ENCODE measurements at places on chromosomes 11 and 22.

DNA sequence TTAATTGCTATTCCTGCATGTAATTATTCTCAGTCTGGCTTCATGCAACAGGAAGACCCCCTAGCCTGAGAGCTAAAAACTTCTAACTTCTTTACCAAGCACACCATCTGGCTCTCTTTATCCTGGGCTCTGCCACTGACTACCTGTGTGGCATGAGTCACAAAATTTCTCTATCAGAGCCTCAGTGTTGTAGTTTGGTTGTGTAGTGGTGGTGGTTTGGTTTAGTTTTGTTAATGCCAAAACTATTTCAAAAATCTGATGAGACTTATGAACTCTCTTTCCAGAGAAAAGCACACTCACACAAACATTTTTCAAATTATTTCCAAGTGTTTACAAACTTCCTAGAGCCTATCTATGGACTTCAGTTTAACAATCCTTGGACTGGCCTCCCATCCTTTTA is 7.5 kb upstream of the IL17RA start:
- DNase-seq: no peak

- no peak for DNase-seq
Observed at GRCh38 chr22:35950262-35950661, 78.4 kb downstream of the RBFOX2 start.

- DNase-seq: no peak
Observed at GRCh38 chr22:43642319-43643206, 169.5 kb downstream of the EFCAB6 start.

DNA sequence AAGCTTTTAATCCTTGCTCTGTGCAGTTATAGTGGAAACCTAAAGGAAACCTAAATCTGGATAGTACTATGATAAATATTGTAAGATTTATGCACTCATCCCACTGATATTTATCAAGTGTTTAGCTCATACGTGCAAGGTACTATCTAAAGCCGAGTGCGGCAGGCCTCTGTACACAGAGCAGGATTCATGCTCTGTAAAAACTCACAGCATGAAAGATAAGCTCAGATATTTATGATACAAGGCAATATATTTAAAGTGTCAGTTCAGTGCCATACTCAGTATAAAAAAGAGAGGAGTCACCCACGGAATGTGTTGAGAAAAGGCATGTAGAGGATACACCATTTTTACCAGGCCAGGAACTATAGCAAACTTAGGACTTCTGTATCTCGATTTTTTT is 66.2 kb downstream of the MAML2 start:
- DNase-seq: no peak

DNA sequence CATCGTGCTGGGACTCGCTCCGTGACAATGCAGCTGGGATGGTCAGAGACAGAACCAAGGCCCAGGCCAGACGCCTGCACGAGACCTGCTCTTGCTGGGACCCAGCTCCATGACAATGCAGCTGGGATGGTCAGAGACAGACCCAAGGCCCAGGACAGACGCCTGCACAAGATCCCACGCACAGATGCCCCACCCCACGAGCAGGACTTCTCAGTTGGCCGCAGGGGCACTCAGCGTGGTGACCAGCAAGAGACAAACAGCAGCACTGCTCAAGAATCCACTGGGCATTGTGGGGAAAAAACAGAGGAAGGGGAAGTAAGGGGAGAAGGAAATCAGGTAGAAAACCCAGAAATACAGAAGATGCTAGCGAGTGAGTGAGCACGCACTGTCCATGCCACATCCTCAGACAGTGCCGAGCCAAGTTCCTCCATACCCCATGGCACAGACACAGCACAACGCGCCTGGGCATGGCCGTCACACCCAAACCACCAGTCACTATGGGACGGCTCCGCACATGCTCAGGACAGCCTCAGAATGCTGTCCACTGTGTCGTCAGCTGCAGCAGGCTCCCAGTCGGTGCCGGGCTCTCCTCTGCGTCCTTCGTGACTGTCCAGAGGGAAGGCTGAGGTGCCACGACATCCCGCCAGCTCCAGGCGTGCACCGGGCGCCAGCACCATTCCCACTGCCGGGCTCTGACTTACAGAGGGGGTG is 44.5 kb downstream of the BRD1 start:
- no peak for DNase-seq

- peak; percentile 49 for DNase-seq
Observed at GRCh38 chr22:30033901-30034300, 46.4 kb upstream of the HORMAD2 start.

DNA sequence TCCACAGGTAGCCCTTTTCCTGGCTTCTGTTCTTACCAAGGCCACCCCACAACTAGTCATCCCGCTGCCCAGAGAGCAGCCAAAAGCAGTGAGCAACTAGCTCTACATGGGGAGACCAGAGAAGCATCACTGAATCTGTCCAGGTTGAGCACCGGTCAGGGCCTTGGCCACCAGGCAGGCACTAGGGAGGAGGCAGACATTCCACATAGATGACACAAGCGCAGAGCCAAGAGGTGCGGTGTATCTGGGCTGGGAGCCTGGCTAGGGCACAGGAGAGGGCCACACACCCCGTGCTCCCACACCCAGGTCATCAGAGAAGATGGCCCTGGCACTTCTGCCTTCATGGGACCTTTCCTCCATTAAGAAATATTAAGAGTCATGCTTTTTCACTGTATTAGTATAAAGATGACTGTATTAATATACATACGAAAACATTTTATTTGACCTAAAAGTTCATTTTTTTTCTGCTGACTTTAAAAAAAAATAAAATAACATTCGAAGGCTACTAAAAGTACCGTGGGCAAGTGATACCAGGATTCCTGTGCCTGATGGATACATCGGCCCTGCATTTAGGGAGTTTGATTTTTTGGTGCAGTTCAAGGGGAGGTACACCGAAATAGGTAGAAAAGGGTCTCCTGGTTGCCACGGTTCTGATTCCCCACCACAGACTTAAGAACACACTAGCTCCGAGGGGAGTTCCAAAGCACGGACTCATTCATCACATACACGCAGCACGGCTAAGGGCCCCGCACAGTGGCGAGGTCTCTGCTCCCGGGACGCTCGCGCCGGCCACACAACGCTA is 1.2 kb downstream of the DGCR2 start:
- peak; percentile 94 for DNase-seq

DNA sequence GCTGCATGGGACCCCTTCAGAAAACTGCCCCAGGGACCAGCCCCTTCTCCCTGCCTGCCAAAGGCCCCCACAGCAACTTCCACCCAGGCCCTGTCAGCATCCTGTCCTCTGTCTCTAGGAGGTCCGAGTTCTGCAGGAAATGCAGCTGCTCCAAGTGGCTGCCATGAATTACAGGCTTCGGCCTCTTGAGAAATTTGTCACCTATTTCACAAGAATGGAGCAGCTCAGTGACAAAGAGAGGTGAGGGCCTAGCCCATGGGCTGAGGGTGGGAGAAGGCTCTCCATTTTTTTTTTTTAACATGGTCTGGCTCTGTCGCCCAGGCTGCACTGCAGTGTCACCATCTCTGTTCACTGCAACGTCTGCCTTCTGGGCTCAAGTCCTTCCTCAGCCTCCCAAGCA is 7.3 kb downstream of the RGL4 start:
- no peak for DNase-seq

GRCh38 chr11:83918476-83918875 is 632.3 kb upstream of the CCDC90B start:
- DNase-seq: no peak
